SJCRH30 (cell line): ENCODE measurements at places on chromosomes 11 and 22. TPM values are rescaled to one million over a fixed set of nuclear protein-coding genes. Genes with fewer than 3 reads are reported as not detected.
A peak's percentile ranks its signal among the peaks of the same experiment; 100 is the strongest.

Gene DYNC2H1
- 12.2 and 13.9 TPM in 2 replicates for total RNA-seq

- no peaks in the 10 kb centered on the region for H3K4me1 ChIP-seq
- DNase-seq = no peak
- no peak overlapping the region for H3K27ac ChIP-seq
- no peaks in the 10 kb centered on the region for H3K27me3 ChIP-seq
- no peak overlapping the region for H3K4me3 ChIP-seq
- no peaks in the 10 kb centered on the region for H3K36me3 ChIP-seq
Observed at GRCh38 chr11:60863550-60864521, 3.5 kb upstream of the ZP1 start.

DNA sequence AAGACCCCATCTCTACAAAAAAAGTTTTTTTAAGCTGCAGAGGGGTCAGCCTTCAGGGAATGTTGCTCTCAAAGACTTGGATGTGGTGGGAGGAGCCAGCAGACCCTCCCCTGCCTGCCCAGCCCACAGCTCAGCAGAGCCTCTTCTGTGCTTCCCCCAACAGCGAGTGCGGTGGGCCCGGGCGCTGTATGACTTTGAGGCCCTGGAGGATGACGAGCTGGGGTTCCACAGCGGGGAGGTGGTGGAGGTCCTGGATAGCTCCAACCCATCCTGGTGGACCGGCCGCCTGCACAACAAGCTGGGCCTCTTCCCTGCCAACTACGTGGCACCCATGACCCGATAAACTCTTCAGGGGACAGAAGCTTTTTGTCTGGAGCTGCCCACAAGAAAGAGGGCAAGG is 10.5 kb downstream of the TMA7B start:
- no peak for DNase-seq
- H3K27ac ChIP-seq = no peak overlapping the region
- no peaks in the 10 kb centered on the region for H3K36me3 ChIP-seq

Gene MFNG
- total RNA-seq = 0.36 and 1.1 TPM in 2 replicates

DNA sequence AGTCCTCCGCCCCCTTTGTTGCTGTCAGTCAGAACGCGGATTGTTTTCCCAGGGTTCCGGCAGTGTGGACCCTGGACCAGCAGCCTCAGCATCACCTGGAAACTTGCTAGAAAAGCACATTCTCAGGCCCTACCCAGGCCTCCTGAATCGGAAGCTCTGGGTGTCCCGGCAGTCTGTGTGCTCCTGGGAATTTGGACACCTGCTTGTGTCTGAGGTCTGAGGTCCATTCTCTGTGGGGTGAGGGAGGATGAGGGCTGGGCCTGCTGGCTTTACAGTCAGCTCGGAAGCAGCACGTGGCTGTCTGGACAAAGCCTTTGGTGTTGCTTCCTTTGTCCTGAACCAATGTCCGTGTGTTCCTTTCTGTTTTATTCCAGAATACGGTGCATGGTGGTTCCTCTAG is 299.7 kb downstream of the TBC1D22A start:
- H3K27me3 ChIP-seq = no peaks in the 10 kb centered on the region
- no peaks in the 10 kb centered on the region for H3K4me1 ChIP-seq
- H3K36me3 ChIP-seq = no peaks in the 10 kb centered on the region
- H3K27ac ChIP-seq = no peak overlapping the region

DNA sequence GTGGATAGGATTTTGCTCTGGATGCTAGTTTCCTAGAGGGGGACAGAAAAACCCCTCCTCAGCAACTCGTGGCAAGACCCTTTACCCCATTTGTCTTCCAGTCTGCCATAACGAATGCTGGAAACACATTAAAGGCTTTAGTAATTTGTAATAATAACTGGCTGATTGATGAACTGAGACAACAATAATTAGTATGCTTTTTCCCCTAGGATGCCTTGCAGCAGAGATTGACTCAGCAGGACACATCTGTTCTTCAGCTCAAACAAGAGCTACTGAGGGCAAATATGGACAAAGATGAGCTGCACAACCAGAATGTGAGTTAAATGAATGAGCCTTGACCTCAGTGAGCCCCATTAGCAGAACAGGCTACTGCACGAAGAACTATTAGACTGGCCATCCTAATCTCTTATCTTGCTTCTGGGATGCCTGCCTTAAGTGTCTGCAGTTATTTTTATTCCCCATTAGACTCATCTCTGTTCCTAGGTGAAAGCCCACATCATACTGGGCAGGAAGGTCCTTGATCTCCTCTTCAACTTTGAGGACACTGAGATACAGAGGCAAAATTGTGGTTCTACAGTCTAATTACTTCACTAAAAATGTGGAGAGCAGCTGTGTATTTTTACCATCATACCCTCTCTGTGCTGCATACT is 32.9 kb upstream of the DLAT start:
- no peaks in the 10 kb centered on the region; the same call in 1 of the 2 replicates for H3K4me1 ChIP-seq
- H3K4me3 ChIP-seq = no peak overlapping the region
- H3K36me3 ChIP-seq = no peaks in the 10 kb centered on the region
- no peak for DNase-seq

DNA sequence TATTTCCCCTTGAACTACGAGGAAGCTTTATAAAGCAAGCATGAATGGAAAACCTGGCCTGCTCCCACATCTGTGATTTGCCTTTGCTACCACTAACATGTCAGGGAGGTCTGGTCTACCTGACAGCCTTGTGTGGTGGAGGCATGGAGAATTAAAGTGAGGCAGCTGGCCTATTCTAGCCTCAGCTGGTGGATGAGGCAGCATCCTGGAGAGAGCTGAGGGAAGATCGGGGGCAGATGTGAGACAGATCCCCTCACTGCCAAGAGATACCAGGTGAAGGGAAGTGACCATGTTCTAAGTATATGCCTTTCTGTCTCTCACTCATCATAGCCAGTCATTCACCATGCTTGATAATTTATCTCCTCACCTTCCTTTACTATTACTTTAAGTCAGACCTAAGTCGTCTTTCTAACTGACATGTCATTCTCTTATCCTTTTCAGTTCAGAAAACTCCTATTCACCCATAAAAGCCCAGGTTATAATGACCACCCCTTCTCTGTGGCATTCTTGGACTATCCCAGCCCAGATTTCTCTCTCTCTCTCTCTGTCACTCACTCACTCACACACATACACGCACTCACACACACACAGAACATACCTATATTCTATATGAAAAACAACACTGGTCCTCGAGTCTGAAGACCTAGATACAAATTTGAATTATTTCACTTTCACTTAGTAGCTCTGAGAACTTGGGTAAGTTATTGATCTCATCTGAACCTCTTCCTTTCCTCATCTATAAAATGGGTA is 90.7 kb downstream of the CSNK2A3 start:
- no peak overlapping the region for H3K27ac ChIP-seq
- H3K4me3 ChIP-seq = no peak overlapping the region
- H3K4me1 ChIP-seq = no peaks in the 10 kb centered on the region
- DNase-seq = no peak
- peaks cover 4% of the 10 kb centered on the region; the same call in 1 of the 2 replicates for H3K27me3 ChIP-seq
- H3K36me3 ChIP-seq = no peaks in the 10 kb centered on the region

GRCh38 chr11:80911666-80912065 is 1470.8 kb upstream of the TENM4 start:
- no peaks in the 10 kb centered on the region for H3K36me3 ChIP-seq
- no peak for DNase-seq
- no peak overlapping the region for H3K4me3 ChIP-seq
- H3K4me1 ChIP-seq = no peaks in the 10 kb centered on the region
- H3K27me3 ChIP-seq = no peaks in the 10 kb centered on the region
- H3K27ac ChIP-seq = no peak overlapping the region

- H3K36me3 ChIP-seq = no peaks in the 10 kb centered on the region
- no peak overlapping the region for H3K27ac ChIP-seq
- H3K4me1 ChIP-seq = peaks cover 20% of the 10 kb centered on the region
- DNase-seq = no peak
- no peaks in the 10 kb centered on the region for H3K27me3 ChIP-seq
Observed at GRCh38 chr22:19980766-19981165, 35.9 kb downstream of the ARVCF start.

DNA sequence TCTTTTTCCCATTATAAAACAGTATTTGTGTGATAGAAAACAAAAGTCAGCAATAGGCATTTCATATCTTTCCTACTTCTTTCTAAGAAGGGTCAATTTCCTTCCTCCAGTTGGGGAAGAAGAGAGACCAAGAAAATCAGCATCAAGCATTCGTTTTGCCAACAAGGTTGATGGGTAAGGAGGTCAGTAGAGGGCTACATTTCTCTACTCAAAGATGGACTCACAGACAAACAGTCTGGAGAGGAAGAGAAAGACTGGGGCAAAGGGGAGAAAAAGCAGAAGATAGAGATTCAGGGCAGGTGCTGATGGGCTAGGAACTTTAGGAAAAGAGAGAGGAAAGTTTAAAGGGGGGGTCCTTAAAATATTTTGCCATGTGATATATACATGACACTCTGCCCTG is 8.6 kb upstream of the MTNR1B start:
- no peaks in the 10 kb centered on the region for H3K27me3 ChIP-seq
- H3K4me3 ChIP-seq = no peak overlapping the region
- H3K27ac ChIP-seq = no peak overlapping the region
- no peak for DNase-seq
- H3K4me1 ChIP-seq = no peaks in the 10 kb centered on the region
- H3K36me3 ChIP-seq = no peaks in the 10 kb centered on the region

DNA sequence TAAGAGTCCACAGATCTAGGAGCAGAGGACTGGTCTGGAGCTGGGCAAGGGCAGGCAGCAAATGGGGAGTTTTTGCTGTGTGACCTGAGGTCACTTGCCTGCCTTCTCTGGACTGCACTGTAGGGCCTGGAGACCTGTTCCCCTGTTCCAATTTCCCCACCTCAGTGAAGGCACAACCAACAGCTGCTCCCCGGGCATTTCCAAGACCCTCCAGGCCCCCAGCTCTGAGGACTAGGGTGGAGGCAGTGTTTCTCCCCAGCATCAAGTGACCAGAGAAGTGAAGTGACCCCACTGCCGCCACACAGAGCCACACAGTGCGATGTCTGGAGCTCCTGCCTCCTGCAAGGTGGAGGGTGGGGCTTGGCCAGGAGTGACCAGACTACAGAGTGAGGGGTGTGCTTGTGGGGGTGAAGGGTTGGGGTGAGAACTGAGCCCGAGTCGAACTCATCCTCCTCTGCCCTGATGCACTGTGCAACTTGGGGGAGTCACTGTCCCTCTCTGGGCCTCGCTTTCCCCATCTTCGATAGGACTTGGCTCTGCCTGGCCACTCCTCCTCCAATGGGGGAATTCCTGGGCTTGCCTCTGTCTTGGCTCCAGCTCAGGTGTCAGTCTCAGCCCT is 21.6 kb downstream of the P2RY2 start:
- no peak overlapping the region for H3K4me3 ChIP-seq
- no peaks in the 10 kb centered on the region for H3K27me3 ChIP-seq
- no peak for DNase-seq
- peaks cover 10% of the 10 kb centered on the region for H3K4me1 ChIP-seq
- no peak overlapping the region for H3K27ac ChIP-seq

GRCh38 chr11:115696563-115696962 is 192.3 kb upstream of the CADM1 start:
- no peaks in the 10 kb centered on the region for H3K27me3 ChIP-seq
- no peak for DNase-seq
- no peak overlapping the region for H3K27ac ChIP-seq
- no peaks in the 10 kb centered on the region for H3K4me1 ChIP-seq

GRCh38 chr11:8913961-8914660 is 3.1 kb downstream of the AKIP1 start:
- peak; percentile 63 for DNase-seq
- H3K4me3 ChIP-seq = no peak overlapping the region
- H3K27me3 ChIP-seq = no peaks in the 10 kb centered on the region

Gene FIBIN
- total RNA-seq = 0.15 and 0.36 TPM in 2 replicates

Gene OR6Q1
- not detected in 2 replicates for total RNA-seq

Gene DSCAML1
- not detected in 2 replicates for total RNA-seq

Gene KIF18A
- 34.1 and 45.0 TPM in 2 replicates for total RNA-seq

DNA sequence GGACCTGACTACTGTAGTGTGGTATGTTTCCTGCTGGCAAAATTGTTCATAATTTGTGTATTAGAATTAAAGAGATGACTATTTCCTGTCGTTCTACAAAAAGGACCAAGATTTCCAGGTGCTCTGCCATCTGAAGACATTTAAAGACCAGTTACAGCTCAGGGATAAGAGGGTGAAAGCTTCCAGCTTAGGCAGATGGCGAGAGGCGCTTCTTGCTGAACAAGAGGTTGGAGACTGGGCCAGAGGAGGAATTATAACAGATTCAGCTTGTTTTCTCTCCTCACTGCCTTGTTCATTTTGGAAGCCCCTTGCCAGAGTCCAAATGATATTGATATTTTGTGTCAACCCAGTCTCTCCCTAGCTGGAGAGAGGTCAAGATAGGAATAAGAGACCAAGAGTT is 23.1 kb upstream of the NNMT start:
- H3K27ac ChIP-seq = no peak overlapping the region
- no peaks in the 10 kb centered on the region for H3K36me3 ChIP-seq
- DNase-seq = no peak
- H3K4me1 ChIP-seq = no peaks in the 10 kb centered on the region

Gene RHOG
- total RNA-seq = 15.5 and 17.4 TPM in 2 replicates

Gene OSBPL5
- total RNA-seq = 6.7 and 8.4 TPM in 2 replicates

DNA sequence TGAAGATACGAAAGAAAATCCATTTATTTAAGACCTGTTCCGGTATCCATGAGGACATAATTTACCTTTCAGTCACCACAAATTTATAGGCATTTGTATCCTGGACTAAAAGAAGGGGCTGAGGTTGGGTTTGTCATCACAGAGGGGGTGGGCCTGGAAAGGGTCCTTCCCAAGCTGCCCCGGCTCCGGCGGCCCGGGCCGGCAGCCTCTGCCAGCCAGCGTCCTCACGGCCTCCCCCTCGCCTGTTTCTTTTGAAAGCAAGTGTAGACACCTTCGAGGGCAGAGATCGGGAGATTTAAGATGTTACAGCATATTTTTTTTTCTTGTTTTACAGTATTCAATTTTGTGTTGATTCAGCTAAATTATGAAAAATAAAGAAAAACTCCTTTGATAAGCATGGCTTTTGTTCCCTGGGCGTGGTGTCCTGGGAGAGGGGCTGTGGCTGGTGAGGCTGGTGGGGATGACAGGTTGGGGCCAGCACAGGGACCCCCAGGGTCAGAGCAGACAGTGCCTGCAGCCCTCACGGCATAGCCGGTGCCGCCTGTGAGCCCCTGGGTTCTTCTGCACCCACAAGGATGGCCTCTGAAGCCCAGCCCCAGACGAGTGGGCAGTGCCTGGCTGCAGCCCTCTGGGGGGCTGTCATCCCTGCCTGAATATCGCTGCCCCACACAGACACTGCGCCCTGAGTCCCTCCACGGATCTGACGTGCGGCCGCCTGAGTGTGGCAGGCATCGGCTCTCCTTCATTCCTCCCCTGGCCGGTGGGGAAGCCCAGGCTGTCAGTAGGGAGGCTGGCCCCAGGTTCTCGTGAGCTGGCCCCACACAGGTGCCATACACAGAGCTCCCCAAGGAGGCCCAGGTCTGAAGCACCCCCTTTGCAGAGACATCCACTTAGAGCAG is 1075.9 kb downstream of the BRD1 start:
- no peak for DNase-seq
- no peaks in the 10 kb centered on the region for H3K4me1 ChIP-seq
- H3K27me3 ChIP-seq = peaks cover 8% of the 10 kb centered on the region
- H3K4me3 ChIP-seq = no peak overlapping the region
- no peaks in the 10 kb centered on the region for H3K36me3 ChIP-seq

GRCh38 chr11:26753723-26754504 is 32.1 kb upstream of the SLC5A12 start:
- no peaks in the 10 kb centered on the region for H3K4me1 ChIP-seq
- H3K27me3 ChIP-seq = no peaks in the 10 kb centered on the region
- no peaks in the 10 kb centered on the region for H3K36me3 ChIP-seq
